Mesothelial cell of epicardium (in vitro differentiated cells): ENCODE measurements at places on chromosomes 6 and 20. TPM values are rescaled to one million over a fixed set of nuclear protein-coding genes. Genes with fewer than 3 reads are reported as not detected.

ZSWIM1 gene
- total RNA-seq = 12.0 to 12.8 TPM (median 12.6 TPM) in 3 replicates

ZC2HC1B gene
- 0.29 TPM in 1 of 3 replicates, not detected in the others for total RNA-seq

CLPSL2 gene
- not detected in 3 replicates for total RNA-seq

TAAR8 gene
- not detected in 3 replicates for total RNA-seq

BHLHE23 gene
- total RNA-seq = not detected in 3 replicates

SEMG1 gene
- not detected in 3 replicates for total RNA-seq
